ENCODE measurements at places on chromosomes 16 and 17.

GRCh38 chr16:89113661-89114060, 20.0 kb downstream of the ACSF3 start:
- DNase-seq, result no peak

DNA sequence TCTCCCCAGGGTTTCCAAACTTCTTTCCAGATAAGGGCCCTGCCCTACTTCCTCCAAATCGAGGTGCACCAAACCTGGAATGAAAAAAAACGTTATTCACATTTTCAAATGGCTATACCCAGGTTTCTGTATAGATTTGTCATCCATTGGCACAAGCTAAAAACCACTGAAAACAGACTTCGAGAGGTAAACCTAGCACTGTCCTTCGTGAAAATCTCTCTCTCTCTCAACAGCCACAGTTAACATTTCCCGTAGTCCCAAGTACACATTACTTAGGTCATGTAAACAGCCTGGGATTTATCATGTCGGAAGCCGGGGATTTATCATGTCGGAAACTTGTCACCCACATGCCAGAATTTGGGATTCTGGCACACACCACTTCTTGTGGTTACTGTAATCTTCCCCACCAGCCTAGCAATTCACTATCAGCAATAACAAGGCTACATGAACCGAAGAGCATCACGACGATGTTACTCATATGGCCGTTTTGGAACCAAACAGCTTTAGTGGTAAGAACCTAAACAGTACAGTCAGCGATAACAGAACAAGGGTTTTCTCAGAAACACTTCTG, 1.2 kb downstream of the DDX5 start:
- DNase-seq, result no peak

DNA sequence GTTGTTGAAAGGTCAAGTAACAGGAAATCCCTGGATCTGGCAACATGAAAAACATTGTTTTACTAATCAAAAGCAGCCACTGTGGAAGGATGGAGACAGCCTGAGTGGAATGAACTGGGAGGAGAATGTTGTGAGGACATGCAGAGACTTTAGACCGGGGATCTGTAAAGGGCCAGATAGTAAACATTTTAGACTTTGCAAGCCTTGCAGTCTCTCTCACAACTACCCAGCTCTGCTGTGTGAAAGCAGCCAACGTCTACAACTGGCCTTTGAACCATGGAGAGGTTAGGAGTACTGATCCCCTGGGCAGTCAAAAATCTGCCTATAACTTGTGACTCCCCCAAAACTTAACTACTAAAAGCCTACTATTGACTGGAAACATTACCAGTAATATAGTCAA, 41.5 kb upstream of the TOM1L1 start:
- DNase-seq, result no peak

DNA sequence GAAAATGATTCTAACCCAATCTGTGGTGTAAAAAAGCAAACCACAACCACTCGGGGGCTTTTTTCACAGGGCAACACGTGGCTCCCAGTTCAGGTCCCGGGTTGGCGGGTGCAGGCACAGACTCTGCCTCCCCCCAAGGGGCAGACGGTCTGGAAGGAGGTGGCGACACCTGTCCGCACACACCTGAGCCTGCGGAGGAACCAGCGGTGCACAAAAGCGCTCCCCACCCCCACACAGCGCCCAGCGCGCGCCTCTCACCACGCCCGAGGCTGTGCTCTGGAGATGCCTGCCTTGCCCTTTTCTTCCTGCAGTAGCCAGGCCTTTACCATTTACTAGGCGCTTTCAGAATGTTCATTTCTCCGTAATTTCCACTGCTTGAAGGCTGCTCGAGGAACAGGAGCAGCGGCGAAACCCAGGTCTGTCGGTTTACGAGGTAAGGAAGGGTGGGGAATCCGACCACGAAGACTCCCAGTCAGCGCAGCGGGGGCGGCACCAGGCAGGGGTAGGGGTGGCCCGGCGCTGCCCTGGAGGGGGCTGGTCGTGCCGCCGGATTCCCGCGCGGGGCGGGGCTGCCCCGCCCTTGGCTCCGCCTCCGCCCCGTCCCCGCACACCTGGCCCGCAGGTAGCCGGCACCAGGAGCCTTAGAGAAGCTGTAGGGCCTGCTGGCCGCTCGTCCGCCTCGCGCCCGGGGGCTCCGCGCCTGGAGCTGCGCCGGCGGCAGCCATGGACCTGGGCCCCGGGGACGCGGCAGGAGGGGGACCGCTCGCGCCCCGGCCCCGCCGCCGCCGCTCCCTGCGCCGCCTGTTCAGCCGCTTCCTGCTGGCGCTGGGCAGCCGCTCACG, at the start of gene USP43:
USP43 (plus strand) TSS at position 608 of the 842 bp plus-strand sequence; CDS start at position 724, 116 bp downstream.
- DNase-seq, result peak; percentile 90

GRCh38 chr16:78823027-78823426, 723.6 kb downstream of the WWOX start:
- DNase-seq, result no peak

- peak; percentile 57 for DNase-seq
These were observed 26.0 kb downstream of the ZDHHC7 start for GRCh38 chr16:84985079-84986065.

DNA sequence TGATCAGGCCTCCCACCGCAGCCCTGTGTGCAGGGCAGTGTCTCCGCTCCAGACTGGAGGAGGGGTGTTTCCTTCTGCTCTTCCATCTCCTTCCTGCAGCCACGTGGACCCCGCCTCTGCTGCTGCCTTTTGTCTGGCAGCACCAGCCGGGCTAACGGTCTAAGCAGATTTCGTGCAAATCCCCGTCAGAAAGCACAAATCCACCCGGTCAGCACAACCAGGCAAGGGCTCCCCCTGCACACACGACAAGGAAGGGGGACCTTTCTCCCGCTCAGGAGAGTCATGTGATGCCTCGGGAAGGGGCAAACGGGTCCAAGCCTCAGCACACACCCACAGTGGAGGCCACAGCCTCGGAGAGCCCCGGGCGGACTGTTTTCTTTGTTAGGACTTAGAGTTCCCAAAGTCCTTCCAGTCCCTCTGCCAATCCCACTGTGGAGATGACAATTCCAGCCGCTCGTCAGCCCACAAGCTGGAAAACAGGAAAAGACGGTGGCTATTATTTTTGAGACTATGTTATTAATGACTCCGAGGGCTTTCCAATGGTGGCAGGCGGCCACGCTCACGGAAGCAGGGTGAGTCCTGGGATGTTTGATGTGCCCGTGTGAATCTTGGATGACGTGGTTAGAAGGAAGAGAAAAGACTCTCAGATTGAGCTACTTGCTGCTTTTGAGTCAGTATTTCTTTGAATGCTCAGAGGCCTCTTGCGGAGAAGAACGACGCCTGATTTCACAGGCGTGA, 22.5 kb upstream of the MEAK7 start:
- no peak for DNase-seq

DNA sequence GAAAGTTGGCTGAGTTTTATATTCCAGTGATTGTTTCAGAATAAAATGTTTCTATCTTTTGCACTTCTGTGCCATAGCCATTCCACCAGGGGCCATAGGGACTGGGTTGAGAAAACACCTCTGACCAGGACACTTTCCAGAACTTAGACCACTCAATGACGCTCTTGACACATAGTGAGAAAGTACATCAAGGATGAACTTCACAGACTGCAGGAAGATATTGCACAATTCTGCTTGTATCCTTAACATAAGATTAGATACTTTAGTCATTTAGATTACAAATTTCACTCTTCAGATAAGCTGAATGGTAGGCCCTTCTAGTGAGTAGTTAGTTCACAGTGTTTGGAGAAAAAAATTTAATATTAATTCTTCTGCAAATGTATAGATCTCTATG, 13.0 kb upstream of the MPHOSPH6 start:
- no peak for DNase-seq

GRCh38 chr17:33131620-33132019, 140.0 kb downstream of the SPACA3 start:
- no peak for DNase-seq

DNA sequence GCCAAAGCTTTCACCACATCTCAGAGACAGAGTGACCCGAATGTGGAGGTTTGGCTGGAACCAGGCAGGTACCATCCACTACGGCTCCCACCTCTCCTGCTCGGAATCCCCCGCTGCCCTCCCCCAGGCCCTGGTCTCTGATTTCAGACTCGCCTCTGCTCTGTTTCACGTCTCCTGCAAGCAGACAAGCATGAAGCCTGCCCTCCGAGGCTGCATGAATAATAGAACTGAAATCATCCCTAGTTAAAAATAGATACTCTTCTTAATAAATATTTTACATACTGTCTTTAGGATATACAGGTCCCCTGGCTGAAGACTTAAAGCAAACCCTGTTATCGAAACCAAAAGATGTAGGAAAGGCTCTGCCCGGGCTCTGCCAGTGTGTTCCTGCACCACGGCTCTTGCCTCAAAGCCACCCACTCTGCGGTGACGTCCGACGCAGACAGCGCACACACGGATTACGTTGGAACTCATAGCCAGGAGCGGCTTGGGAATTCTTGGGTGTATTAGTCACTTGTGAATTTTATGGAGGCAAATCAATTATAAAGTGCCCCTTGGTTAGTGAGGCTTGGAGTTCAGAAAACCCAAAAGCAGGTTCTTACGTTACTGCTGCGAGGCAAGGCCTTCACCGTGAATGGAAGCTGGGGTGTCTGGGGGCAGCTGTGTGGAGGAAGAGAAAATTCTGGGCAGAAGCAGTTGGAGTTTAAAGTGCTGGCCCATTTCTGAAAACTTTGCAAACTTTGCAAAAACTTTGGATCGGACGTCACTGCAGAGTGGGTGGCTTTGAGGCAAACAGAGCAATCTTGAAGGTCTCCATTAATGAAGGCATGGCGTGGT, 25.6 kb upstream of the NPTX1 start:
- DNase-seq, result no peak

- no peak for DNase-seq
These were observed 83.9 kb upstream of the IRX3 start for GRCh38 chr16:54370278-54371040.

- no peak for DNase-seq
These were observed 61.9 kb upstream of the CCL1 start for GRCh38 chr17:34424814-34425491.

DNA sequence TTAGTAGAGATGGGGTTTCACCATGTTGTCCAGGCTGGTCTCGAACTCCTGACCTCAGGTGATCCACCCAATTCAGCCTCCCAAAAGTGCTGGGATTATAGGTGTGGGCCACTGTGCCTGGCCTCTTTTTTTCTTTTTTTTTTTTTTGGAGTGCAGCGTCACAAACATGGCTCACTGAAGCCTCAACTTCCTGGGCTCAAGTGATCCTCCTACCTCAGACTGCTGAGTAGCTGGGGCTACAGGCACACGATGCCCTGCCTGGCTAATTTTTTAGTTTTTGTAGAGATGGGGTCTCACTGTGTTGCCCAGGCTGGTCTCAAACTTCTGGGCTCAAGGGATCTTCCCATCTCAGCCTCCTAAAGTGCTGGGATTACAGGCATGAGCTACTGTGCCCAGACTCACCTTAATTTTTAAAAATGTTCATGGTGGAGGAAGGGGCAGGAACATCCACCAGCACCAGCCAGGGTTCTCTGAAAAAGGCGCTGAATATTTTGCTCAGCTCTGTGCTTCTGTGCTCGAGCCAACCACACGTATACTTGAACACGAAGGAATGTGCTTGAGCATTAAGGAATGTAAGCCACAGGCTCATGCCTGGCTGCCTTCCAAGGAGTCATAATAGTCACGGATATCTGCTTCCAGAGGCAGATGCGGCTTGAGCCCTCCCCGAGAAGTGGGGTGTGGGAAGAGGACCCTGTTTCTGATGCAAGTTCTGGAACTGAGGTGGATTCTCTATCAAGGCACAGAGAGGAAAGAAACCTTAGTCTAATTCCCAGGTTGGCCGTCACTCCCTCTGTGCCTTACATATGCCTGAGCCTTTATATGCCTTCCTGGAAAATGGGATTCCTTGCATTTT, 65.5 kb upstream of the CREBBP start:
- DNase-seq, result peak; percentile 84

DNA sequence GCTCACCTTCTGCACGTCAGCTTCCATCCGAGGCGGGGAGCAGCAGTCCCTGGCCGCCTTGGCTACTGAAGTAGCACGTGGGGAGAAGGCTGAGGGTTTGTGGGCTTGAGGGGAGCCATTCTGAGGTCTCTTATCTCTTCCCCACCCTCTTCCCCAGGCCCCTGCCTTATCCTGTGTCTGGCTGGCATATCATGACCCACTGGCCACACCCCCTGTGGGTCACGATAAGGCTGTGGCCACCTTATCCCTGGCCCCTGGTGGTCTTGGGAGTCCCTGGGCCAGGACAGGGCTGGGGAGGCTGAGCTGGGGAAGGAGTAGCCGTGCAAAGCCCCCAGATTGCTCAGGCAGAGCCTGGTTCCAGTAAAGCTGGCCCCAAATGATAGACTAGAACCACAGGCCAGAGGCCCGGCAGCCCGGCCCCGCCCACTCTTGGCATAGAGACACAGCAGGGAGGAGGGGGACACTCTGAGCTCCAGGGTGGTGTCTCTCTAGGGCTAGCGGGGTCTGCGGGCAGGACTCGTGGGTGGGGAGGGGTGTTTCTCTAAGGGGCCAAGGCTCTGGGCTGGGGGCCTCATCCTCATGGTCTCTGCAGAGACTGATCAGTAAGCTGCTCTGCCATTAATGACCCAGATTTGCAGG, 7.6 kb downstream of the SPNS2 start:
- DNase-seq, result no peak

GRCh38 chr17:73478768-73479424, 165.3 kb downstream of the SDK2 start:
- no peak for DNase-seq

DNA sequence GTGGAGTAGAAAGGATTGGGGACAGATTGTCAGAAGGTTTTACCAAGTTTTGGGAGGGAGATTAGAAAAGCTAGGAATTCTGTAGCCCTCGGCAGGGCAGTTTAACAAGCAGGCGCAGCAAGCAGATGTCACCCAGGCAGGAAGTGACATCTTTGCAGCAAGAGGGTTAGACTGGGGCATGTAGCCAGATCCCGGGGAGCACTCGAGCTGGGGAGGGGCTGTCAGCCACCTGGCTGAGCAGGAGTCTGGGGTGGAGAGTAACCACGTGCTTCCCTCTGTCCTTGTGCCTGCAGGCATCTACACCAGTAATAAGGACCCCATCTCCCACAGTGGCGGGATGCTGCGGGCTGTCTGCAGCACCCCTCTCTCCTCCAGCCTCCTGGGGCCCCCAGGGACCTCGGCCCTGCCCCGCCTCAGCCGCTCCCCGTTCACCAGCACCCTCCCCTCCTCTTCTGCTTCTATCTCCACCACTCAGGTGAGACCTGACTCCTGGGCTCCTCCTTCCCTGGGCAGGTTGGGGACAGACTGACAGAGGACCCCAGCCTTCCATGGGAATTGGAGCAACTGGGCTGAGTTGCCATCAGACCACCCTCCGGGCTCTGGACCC, 12.2 kb downstream of the MLLT6 start:
- no peak for DNase-seq

DNA sequence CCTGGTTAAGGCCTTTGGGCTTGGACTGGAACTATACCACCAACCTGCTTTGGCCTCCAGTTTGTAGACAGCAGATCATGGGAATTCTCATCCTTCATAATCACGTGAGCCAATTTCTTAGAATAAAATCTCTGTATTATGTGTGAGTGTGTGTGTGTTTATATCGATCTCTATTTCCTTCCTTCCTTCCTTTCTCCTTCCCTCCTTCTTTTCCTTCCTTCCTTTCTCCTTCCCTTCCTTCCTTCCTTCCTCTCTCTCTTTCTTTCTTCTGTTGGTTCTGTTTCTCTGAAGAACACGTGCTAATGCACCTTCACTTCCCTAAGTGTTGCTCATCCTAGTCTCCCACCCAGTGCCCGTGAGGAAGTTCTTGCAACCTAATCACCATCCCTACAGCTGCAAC, 35.5 kb upstream of the PHB1 start:
- DNase-seq, result no peak
